CD4-positive, alpha-beta T cell treated with Interleukin-12 subunit alpha and Interleukin-12 subunit beta, for 1 hour (primary cell): ENCODE measurements at places on chromosomes 2 and 18.
A peak's percentile ranks its signal among the peaks of the same experiment; 100 is the strongest.

GRCh38 chr2:224904381-224904780 lies 137.9 kb downstream of the DOCK10 start:
- DNase-seq, result no peak

DNA sequence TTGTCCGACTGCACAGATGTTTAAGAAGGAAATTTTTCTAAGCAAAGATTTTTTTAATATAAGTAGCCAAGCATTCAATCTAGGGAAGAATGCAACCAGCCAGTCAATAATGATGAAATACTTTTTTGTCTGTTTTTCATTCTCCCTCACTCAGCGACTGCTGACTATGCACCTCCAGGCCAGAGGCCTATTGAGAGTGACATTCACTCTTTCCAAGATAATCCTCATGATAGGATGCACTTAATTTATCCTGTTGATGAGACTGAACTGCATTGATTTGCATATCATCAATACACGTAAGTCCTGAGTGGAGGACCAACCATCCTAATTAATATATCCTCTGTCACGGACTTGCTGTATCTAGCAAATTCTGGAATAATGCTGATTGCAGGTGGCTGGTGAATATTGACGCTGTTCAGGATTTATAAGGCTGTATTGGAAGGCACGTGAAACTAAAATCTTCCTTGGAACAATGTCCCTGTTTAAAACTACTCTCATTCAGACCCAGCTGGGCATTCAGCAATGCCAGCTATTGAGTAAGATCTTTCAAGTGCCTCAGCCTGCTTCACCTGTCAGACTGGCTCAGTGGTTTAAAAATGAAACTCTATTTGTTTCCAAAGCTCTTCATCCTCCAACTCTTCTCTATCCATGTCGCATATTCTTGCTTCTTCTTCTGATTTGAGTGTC lies 142.2 kb downstream of the MAP2 start:
- DNase-seq, result no peak

GRCh38 chr2:190255676-190256075 lies 64.0 kb downstream of the HIBCH start:
- DNase-seq, result no peak

DNA sequence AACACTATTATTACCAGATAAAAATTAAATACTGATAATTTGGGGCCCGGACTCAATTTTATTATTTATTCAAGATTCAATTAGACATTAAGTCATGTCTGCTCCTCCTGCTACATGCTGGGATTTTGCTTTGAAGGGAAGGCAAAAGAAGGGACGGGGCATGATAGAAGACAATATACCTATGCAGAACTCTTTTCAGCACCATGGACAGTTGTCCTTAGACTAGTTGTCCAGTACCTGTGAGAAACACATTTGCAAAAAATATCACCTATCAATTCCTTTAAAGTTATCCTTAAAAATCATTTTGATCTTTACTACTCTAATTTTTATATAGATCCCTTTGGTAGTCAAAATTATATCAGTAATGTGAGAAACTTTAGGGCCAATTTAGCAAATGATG lies 100.2 kb upstream of the SULT1C3 start:
- DNase-seq, result no peak

- DNase-seq, result no peak
Observed at GRCh38 chr2:128371648-128372345, 53.1 kb upstream of the HS6ST1 start.

GRCh38 chr2:189287982-189288521 lies 108.5 kb upstream of the COL5A2 start:
- DNase-seq, result peak; percentile 32

GRCh38 chr18:79570266-79571201 lies 109.1 kb upstream of the CTDP1 start:
- DNase-seq, result no peak

- no peak for DNase-seq
Observed at GRCh38 chr2:130391872-130392670, 36.2 kb downstream of the PTPN18 start.

DNA sequence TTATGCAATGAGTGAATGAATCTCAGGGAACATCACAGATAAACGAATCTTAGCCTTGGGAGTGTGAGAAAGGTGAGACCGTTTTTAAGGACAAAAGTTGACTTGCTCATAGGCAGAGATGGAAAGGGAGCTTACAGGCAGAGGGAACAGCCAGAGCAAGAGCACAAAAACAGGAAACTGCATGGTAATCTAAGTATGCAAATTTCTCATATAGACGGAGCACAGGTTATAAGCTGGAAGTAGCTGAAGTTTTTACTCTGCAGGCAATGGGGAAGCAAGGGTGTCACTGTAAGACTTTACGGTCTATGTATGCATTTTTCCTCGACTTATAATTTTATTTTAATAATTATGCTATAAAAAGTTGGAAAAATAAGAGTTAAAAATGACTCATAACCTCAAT lies 44.8 kb upstream of the STRN start:
- DNase-seq, result no peak

DNA sequence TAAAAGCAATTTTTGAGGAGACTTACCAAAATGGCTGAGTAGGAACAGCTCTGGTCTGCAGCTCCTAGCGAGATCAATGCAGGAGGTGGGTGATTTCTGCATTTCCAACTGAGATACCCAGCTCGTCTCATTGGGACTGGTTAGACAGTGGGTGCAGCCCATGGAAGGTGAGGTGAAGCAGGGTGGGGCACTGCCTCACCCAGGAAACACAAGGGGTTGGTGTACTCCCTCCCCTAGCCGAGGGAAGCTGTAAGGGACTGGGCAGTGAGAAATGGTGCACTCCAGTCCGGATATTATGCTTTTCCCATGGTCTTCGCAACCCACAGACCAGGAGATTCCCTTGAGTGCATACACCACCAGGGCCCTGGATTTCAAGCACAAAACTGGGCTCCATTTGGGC lies 419.0 kb downstream of the NUP35 start:
- no peak for DNase-seq

DNA sequence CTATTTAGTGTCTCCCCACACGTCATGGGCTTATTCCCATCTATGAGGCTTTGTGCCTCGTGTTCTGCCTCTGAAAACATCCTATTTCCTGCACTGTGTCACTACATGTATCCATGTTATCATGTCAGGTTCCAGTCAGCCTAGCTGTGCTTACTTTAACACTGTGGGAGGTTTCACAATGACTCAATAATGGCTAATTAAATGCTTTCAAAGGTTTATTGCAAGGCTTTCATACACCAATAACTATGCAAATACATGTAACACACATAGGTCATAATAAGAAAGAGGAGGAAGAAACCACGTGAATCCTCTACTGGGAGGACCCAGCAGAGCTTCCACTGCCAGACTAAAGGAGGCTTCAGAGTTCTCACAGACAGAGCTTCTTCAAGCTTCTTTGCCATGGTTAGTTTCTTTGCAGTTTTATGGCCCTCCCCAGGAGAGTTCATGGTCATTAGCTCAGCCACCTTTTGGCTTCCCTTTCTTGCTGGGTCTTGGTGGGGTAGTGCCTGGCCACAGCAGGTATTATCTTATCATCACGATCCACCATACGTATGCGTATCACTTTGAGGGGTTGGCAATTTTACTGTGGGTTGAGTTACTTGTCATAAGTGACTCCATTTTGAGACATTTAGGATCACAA lies 5.1 kb upstream of the COLEC12 start:
- no peak for DNase-seq

- peak; percentile 35 for DNase-seq
Observed at GRCh38 chr18:75211953-75212750, 1.6 kb downstream of the TSHZ1 start.

- no peak for DNase-seq
Observed at GRCh38 chr2:190867212-190867611, 13.4 kb upstream of the GLS start.

DNA sequence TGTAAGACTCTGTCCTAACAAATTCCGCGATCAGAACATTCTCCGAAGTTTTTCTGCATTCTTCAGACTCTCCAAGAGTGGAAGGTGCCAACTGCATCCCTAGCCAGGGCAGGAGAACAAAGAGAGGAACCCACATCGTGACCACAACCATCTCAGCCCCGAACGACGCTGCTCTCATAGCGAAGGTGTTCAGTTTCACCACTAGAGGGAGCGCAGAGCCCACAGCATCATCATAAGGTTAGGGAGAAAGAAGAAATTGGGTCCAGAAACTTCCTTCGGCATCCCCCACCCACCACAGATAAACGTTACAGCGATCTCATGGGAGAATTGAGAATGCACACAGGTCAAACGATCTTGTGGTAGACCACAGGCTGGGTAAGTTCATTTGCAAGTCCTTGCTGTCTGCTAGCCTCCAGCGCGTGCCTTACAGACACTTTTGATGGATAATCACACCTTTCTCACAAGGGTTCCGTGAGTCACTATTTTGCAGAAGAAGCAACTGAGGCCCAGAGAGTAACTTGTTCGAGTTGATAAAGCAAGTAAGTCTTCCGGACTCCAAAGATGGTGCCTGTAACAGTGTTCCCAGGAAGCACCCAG lies 53.7 kb upstream of the ARL4C start:
- DNase-seq, result peak; percentile 63

DNA sequence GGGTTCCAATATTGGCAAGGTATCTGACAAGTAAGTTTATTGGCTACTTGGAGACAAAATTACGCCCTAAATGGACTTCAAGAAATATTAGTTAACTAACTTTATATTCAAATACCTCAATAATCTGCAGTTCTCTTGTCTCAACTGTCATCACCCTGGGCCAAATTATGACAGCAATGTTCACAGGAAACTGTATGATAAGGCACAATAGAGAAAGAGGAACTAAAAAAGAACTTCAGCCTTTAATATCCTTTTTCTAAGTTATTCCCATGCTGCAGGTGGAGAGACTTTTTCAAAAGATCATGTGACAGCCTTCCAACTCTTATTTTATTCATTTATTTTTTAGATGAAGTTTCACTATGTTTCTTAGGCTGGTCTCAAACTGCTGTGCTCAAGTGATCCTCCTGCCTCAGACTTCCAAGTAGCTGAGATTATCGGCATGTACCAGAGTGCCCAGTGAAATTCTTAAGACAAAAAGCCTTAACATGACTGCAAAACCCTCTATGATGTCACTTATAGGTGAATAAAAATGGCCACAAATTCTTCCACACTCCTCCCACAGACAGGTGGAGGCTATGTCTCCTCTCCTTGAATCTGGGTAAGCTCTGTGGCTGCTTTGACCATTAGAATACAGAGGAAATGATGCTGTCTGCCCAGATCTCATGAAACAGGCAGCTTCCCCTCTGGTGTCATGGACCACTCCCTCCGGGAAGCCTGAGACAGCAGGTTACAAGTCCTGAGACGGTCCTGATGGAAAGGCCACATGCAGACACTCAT lies 211.0 kb downstream of the TGIF1 start:
- DNase-seq, result no peak

DNA sequence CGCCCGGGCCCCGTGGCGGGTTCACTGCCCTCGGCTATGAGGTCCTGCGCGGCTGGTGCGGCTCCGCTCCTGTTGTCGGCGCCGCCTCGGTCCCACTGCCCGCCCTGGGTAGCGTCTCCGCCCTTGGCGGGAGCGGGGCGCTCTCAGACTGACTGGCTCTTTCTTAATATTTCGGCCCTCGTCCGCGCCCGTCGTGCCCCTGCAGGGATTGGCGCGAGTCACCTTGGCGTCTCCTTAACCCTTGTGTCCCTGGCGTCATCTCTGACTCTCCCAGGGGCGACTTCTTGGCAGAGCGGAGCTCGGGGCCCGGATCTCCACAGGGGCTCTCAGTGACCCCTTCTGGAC lies 1.3 kb downstream of the PTMA start:
- peak; percentile 49 for DNase-seq

DNA sequence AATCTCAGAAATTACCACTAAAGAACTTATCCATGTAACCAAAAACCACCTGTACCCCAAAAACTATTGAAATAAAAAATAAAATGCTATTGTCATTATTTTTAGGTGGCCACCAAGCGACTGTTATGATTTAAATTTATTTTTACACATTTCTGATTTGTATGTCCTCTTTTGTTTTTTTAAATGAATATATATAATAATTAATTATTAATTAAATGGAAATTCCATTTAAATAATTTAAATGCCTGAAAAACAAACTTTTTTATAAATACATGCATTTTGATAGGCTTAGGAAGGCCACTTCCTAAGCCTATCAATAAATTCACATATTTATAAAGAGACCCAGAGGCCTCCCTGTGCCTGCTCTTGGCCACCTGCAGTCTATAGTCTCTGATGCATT lies 52.2 kb downstream of the CYB5A start:
- DNase-seq, result no peak

DNA sequence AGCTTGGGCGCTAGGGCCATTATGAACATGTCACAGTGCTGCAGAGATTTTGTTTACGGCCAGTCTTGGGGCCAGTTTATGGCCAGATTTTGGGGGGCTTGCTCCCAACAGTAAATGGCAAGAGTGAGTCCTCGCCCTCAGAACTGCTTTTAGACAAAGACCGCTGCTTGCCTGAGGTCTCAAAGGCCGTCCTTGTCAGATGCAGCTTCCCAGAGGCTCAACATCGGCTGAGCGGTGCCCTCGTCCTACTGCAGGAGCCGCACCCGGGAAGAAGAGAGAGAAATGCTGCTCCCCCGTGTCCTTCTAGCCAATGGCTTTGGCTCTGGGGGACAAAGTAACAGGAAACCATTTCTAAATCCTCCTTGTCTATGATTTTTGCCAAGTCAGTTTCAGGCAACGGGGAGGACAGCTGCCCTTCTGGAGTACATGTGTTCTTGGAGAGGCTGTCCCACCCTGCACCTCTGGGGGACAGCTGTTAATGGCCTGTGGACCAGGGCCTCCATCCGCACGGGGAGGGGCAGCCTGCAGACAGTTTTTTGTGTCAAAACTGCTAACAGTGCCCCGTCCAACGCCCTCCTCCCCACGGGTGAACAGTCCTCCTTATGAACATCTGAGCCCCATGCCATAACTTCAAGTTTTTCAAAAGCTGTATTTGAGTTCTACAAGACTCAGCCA lies 66.1 kb downstream of the C18orf63 start:
- no peak for DNase-seq

- DNase-seq, result no peak
Observed at GRCh38 chr18:13441736-13442135, 223.2 kb downstream of the LDLRAD4 start.

- no peak for DNase-seq
Observed at GRCh38 chr18:46013484-46014189, 46.5 kb upstream of the EPG5 start.

DNA sequence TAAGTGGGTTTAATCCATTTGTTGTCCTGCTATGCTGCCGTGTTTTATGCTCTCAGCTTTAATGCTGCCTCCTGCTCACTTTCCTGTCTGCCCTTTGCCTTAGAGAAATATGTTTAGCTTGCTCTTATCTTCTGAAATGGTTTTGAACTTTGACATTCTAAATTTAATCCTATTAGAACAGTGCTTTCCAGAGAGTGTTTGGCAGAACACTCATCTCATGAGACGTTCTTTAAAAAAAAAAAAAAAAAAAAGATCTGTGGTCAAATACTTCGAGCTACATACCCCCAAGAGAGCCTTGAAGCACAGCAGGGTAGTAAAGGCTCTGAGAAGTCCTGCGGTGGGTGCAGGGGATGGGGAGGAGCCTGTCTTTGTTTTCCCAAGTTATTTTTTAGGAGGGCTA lies 161.3 kb downstream of the SPP2 start:
- DNase-seq, result no peak

DNA sequence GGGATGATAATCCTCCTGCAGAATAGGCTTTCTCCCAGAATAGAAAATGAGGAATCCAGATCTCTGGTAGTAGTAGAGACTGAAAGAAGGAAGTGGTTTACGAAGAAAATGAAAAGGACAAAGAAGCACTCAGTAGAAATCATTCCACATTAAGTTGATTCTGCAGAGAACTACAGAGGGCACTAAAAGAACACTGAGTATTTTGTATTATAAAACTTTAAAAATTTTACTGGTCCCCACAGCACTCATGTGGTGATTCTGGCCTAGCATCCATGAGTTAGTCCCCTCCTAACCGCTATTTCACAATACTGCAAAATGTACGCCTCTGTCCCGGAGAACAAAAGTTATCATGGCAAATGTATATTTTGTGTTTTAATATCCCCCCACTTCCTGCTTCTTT lies 42.9 kb upstream of the SLC35F5 start:
- no peak for DNase-seq
